Inflammatory macrophage treated with lipopolysaccharide for 1 hour (primary cell): ENCODE measurements at places on chromosomes 5 and 9.

- DNase-seq: no peak
These were observed 46.5 kb upstream of the MCTP1 start for GRCh38 chr5:95331358-95331757.

DNA sequence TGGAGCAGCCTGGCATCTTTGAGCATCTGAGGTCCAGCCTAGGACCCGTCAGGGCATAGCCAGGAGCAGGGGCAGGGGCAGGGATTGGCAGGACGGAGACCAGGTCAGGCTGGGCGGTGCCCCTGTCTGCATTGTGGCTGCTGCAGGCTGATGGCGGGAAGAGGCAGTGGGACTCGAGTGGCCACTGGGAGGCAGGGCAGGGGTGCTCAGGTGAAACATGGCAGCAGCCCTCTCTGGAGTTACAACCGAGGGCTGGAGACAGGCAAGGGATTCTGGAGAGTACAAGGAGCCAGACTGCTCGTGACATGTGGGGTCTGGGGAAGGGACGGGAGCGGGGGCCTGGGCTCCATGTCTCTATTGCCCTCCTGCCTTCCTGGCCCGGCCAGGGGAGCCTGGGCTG, 97.4 kb upstream of the RAPGEF1 start:
- no peak for DNase-seq

GRCh38 chr5:170743876-170744212, 39.7 kb upstream of the GABRP start:
- DNase-seq: no peak

- DNase-seq: no peak
These were observed 48.0 kb downstream of the ELL2 start for GRCh38 chr5:95913663-95914062.

- DNase-seq: no peak
These were observed 63.2 kb upstream of the IQGAP2 start for GRCh38 chr5:76339919-76340318.

GRCh38 chr5:176664886-176665285, 17.6 kb downstream of the TSPAN17 start:
- no peak for DNase-seq

DNA sequence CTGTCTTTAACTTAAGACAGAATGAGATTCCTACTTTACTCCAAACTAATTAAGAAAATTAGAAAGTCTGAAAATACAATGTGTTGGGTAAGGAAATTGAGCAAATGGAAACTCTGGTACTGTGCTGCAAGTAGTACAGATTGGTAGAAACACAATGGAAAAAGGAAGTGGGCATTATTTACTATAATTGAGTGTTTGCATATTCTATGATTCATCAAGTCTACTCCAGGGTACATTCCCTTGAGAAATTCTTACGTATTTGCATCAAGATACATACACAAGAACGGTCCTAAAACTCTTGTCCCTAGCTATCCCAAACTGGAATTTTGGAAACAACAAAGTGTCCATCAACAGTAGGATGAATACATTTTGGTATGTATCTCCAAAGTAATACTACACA, 123.5 kb upstream of the TARS1 start:
- DNase-seq: peak; percentile 58

DNA sequence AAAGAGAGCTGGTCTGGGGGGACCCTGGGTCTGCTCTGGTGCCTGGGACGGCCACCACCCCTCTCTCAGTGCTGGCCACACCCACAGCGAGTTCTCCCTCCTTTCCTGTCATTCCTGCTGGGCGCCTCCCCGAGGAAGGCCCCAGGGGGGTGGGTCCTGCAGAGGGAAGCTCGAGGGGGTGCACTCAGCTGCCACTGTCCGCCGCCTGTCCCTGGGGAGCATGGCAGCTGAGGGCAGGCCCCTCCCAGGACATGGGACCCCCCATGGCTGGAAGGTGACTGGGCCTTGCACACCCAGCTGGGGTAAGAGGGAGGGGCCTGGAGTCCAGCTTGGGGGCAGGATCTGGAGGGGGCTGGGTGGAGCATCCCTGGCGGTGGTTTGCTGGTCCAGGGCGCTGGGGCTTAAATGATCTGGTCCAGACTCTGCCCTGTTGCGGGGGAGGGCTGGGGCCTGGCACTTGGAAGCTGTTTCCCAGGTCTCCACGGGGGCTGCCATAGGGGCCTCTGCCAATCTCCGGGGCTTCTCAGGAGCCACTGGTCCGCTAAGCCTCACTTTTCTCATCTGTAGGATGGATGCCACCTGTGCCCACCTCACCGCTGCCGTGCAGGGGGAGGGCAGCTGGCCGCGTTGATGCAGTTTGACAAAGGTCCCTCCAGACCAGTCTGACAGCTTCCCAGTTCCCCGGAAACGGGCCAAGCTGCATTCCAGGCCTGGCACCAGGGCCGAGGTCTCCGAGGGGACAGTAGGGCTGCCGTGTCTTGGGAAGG, 6.0 kb upstream of the SLC2A6 start:
- no peak for DNase-seq

DNA sequence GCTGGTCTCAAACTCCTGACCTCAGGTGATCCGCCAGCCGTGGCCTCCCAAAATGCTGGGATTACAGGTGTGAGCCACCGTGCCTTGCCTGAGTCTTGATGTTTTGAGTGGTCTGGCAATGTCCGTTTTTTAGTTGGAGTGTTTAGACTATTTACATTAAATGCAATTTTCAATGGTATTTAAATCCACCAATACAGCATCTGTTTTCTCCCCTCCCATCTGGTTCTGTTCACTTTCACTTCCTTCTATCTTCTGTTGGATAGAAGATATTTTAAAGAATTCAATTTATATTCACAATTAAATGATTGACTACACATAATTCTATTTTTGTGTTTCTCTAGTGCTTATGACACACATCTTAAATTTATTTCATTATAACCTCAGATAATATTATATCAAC, 26.0 kb upstream of the PCAT7 start:
- no peak for DNase-seq

DNA sequence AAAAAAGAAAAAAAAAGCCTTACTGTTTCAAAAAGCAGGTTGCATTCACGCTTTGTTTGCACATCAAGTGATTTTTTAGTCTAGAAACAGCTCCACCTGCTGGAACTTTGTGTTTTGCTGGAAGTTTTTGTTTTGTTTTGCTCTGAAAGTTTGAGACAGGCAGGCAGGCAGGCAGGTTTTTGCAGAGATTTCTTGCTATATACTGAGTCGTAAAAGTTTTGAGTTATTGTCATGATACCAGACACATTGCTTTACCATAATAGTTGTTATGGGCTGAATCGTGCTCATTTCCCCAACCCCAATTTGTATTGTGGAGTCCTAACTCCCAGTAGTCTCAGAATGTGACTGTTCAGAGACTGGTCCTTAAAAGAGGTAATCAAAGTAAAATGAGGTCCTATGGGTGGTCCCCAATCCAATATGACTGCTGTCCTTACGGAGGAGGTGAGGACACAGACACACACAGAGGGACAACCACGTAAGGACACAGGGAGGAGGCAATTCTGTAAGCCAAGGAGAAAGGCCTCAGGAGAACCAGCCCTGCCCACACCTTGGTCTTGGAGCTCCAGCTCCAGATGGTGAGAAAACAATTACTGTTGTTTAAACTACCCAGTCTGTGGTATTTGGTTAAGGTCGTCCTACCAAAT, 20.9 kb downstream of the OR2Y1 start:
- DNase-seq: peak; percentile 37

GRCh38 chr5:39015743-39016586, 58.2 kb downstream of the RICTOR start:
- DNase-seq: peak; percentile 28

- DNase-seq: no peak
These were observed 187.2 kb upstream of the CDH10 start for GRCh38 chr5:24831989-24832388.

GRCh38 chr9:138063785-138064184, 186.2 kb downstream of the CACNA1B start:
- no peak for DNase-seq

DNA sequence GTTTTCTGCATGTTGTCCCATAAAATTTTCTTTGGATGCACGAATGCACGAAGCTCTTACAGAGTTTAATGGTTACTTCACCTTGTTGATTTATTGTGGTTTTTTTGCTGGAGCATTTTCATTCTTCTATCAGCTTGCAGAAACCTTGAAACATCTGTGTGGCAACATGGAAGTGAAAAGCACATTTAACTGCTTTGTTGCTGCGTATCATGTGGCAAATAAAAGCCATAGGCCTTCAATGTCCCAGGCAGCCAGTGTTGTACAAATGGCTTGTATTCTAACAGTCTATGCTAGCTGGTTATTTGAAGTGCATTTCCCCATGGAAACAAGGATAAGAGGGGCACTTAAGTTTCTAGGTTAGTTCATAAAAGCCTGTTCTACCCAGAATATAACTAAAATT, 42.5 kb upstream of the RASGRF2 start:
- DNase-seq: no peak

GRCh38 chr5:36158144-36158543, 6.2 kb downstream of the SKP2 start:
- DNase-seq: no peak

GRCh38 chr5:20463206-20463605, 475.2 kb upstream of the CDH18 start:
- no peak for DNase-seq

GRCh38 chr5:73321757-73322436, 126.7 kb downstream of the FOXD1 start:
- DNase-seq: no peak

DNA sequence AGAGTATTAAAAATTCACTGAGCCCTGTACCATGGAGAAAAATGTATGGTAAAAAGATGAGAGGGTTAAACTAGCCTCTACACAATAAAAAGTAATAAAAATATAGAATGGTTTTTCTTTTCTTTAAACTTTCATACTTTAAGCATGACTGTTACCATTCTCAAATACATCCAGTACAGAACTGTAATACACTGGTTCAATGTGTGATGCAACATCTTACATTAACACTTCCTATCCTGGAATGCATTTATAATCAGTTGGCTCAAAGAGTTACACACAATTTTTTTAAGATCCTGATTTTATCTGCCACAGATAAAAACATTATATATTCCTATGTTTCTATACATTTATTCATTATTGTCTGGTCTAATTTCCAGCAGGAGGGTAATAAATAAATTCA, 4.7 kb downstream of the GNAQ start:
- no peak for DNase-seq

GRCh38 chr9:126420643-126421564, 94.3 kb downstream of the MVB12B start:
- DNase-seq: no peak

DNA sequence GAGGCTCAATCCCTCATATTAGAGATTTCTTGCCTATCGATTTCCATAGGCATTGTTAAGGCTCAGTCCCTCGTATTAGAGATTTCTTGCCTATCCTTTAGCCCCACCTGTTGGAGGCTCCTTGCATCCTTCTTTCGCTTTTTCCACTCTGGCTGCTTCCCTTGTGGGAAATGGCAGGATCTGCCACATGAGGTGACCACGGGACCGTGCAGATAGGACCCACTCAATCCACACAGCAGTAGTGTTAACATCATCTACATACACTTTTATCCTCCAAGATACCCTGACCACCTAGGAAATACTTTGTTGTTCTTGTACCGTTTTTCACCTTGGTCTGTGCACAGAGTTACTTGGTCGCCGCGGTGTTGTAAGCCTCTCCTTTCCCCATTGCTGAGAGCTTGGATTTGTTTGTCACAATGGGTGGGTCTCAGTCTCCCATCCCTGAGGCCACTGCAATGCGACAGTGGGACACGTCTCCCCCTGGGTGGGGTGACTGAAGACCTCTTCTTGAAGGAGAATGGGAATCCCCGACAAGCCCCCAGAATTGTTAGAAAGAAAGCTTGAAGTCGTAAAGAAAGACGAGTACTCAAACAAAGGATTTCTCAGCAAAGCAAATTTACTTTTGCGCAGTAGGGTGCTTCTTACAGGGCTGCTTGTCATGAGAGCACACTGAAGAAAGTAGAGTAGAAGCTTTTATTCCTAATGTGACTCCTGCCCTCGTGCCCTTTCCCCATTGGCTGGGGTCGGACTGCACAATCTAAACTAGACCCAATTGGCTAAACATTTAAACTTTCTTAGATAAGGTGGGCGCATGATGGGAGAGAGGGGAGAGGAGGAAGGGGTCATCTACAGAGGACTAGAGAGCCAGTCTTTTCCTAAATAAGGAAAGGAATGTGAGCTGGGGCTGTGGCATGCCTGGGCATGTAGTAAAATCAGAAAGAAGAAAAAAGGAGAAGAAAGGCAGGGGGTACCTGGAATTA, 19.8 kb downstream of the IFT74 start:
- DNase-seq: peak; percentile 67

GRCh38 chr9:31078175-31078574, 1306.3 kb upstream of the ACO1 start:
- no peak for DNase-seq

GRCh38 chr5:178337334-178337741, 104.7 kb upstream of the PHYKPL start:
- no peak for DNase-seq

GRCh38 chr5:151692312-151692711, 5.6 kb upstream of the SPARC start:
- no peak for DNase-seq

DNA sequence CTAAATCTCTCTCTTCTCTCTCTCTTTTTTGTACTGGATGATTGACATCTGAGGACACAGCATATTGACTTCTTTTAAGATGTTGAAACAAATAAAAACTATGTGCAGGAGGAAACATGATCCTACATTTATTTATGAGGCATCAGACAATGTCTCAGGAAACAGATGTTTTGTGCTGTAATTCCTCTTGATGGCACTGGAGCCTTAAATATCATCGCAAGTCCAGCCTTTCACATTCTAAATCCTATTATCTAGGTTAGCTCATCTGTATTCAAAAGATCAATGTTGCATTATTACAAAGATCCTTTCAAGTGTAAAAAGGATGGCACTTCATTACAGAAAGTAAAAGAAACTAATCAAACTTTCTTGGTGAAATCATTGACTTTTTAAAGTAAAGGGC, 63.9 kb downstream of the MAT2B start:
- DNase-seq: no peak

DNA sequence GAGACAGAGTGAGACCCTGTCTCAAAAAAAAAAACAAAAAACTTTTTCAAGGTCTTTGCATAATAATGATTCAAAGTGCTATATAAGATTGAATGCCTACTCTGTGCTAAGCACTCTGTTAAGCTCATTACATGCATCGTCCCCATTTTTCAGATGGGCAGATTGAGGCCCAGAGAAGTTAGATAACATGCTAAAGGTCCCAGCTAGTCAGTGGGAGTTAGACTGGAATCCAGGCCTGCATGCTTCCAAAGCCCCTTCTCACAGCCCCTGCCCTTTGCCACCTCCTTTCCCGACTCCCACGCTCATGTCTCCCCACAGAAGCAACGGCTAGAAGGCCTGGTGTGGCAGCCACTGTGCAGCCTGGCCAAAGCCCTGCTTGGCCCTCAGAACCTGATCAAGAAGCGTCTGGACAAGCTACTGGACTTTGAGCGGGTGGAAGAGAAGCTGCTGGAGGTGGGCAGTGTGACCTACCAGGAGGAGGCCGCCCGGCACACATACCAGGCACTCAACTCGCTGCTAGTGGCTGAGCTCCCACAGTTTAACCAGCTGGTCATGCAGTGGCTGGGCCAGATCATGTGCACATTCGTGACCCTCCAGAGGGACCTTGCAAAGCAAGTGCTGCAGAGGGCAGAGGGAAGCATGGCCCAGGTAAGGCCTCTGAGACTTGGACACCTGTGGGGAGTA, 40.3 kb downstream of the ARHGEF37 start:
- DNase-seq: no peak

- DNase-seq: no peak
These were observed 329 bp downstream of the SYK start for GRCh38 chr9:90801973-90802322.
